Astrocyte of the cerebellum (primary cell): ENCODE measurements at places on chromosomes 3 and 15.

DNA sequence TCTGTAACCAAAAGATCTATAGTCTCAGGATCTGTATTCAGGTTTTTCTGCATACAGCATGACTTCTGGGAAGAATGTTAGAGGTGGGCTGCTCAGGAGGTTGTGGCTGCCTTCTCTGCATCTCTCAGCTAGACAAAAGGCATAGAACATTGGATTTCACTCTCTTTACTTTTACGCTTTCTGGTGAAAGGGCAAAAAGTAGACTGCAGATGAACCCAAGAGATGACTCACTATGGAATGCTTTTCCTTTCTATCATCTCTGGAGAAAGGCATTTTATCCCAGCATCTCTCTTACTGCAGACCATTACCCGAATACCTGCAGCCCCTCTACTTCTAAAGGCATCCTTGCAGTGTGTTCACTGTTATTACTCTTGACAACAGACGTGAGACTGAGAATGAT, 222.2 kb downstream of the WNT5A start:
- DNase-seq = no peak

- DNase-seq = no peak
Observed at GRCh38 chr3:63478990-63479660, 173.3 kb upstream of the SNTN start.

GRCh38 chr15:74631935-74632560, 16.4 kb downstream of the CLK3 start:
- no peak for DNase-seq

GRCh38 chr15:68488966-68489365, 57.0 kb upstream of the ITGA11 start:
- DNase-seq = no peak

DNA sequence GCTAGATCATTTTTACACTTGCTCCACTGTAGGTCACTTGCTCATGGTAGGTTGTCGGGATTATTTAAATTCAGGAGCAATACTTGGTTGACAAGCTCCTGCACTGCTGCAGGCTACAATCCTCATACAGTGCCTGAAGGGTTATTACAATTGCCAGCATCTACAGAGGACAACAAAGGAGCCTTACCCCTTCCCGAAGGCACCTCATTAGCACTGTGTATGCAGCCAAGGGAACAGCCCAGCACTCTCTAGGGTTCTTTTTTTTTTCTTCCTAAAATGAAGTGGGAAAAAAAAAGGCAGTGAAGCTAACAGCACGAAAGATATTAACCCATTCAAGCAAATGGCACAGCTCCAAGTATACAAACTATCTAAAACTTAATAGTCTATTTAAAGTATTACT, 142.7 kb downstream of the ULK4 start:
- DNase-seq = no peak

DNA sequence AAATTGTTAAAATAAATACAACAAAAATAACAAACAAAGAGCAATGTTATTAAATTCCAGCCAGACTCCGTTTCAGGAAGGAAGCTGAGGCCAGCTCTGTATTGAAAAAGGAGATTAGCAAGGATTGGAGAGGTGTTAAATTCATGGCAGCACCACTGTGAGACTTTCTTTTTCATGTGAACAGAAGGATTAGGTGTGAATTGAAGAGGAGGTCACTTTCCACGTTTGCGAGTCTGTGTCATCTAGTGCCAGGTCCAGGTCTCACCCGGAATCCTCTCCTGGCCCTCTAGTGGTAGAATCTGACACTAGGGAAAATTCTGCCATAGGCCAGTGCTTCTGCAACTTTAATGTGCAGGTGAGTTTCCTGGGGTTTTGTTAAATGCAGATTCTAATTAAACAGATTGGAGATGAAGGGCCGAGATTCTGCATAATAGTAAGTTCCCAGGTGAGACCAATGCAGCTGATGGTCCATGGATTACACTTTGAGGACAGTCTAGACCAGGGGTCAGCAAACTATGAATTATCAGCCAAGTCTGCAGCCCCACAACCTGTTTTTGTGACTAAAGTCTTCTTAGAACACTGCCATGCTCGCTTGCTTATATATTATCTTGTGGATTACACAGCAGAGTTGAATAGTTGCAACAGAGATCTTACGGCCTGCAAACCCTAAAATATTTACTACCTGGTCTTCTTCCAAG, 9.2 kb upstream of the SLC6A1 start:
- no peak for DNase-seq

GRCh38 chr3:33061782-33062181, 35.2 kb downstream of the GLB1 start:
- DNase-seq = no peak

GRCh38 chr15:83205725-83206324, 1.8 kb downstream of the HDGFL3 start:
- DNase-seq = peak; percentile 64

- DNase-seq = no peak
Observed at GRCh38 chr3:177753451-177754155, 556.3 kb upstream of the TBL1XR1 start.
